ENCODE measurements at places on chromosomes 1 and 21. TPM values are rescaled to one million over a fixed set of nuclear protein-coding genes. Genes with fewer than 3 reads are reported as not detected.

S100A10 gene
- total RNA-seq: 61.7 TPM

SPOCD1 gene
- not detected for total RNA-seq

CD1D gene
- total RNA-seq: 1.3 TPM

UTS2 gene
- total RNA-seq: not detected

RGS7 gene
- 1.3 TPM for total RNA-seq

MROH7 gene
- 5.2 TPM for total RNA-seq

KRTAP11-1 gene
- total RNA-seq: not detected

KCNE1 gene
- total RNA-seq: 6.7 TPM
